ENCODE measurements at places on chromosomes 4 and X.

DNA sequence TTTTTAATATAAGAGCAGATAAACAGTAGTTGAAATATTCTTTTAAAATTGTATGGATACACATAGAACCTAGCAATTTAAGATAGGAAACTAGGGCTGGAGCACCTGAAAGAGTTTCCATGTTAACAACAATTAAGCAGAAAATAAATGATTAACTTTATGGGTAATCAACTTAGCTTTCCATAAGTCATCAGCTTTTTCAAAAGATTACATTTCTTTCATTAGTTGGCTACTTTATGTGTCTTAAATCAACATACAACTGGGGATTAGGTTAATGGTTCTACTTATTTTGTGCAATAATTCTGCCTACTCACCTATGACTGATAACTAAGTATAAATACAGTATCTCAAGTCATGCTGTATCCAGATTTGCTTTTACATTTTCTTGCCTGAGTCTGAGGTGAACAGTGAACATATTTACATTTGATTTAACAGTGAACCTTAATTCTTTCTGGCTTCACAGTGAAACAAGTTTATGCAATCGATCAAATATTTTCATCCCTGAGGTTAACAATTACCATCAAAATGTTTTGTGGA is at the start of gene ANXA10:
ANXA10 (plus strand) TSS at position 362 of the 537 bp plus-strand sequence; CDS start at position 526, 164 bp downstream.
- no peak for DNase-seq

DNA sequence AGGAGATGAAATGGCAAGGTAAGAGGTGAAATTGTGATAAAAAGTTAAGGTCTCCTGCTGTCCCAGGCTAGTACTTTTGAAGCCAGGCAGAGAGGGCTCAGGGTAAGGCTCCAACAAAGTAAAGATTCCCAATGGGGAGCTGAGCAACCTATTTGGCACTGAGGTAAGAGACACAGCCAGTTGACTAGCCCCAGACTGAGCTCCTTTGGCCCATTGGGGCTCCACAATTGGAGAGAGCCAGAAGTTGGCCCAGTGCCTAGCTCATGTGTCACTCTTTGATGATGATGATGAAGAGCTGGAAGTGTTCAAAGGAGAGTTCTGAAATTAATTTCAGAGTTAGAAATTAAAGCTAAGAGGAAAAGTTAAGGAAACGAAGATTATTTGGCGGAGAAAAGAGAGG is 94.6 kb downstream of the RLIM start:
- no peak for DNase-seq

- DNase-seq: no peak
Observed at GRCh38 chrX:69162361-69162865, 2.8 kb downstream of the PJA1 start.

GRCh38 chr4:111596491-111596890 is 548.8 kb upstream of the FAM241A start:
- no peak for DNase-seq

DNA sequence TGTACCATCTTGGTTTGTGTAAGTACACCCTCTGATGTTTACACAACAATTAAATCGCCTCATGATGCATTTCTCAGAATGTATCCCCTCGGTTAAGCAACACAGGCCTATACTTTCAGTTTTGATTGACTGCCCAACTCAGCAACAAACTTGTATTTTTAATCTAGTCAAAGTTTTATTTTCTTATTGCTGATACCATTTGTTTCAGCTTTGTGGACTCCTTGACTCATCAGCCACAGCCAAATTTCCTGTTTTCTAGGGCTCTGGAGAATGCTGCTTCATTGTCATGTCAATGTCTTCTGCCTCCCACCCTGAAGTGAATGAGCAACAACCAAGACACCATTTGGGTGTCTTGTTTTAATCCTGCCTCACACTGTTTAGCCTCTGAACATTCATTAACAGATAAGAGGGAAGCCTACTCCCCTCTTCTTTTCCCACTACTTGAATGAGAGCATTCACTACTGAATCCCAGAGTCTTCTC is 14.0 kb downstream of the BBS12 start:
- DNase-seq: no peak

DNA sequence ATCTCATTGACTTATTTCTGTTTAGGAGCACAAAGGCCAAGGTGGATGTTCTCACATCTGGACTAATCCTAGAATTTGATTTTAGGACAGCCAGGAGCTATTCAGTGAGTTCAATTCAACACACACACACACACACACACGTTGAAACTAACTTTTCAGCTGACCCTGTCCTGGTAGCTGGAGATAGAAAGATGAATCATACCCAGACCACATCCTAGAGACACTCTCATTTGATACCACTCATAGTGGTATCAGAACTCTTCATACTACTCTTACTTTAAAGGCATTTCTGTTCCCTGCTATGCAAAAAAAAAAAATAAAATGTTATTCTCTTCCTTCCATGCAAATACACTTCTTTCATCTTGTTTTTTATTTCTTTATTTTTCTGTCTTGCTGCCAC is 36.7 kb downstream of the KLF8 start:
- no peak for DNase-seq

DNA sequence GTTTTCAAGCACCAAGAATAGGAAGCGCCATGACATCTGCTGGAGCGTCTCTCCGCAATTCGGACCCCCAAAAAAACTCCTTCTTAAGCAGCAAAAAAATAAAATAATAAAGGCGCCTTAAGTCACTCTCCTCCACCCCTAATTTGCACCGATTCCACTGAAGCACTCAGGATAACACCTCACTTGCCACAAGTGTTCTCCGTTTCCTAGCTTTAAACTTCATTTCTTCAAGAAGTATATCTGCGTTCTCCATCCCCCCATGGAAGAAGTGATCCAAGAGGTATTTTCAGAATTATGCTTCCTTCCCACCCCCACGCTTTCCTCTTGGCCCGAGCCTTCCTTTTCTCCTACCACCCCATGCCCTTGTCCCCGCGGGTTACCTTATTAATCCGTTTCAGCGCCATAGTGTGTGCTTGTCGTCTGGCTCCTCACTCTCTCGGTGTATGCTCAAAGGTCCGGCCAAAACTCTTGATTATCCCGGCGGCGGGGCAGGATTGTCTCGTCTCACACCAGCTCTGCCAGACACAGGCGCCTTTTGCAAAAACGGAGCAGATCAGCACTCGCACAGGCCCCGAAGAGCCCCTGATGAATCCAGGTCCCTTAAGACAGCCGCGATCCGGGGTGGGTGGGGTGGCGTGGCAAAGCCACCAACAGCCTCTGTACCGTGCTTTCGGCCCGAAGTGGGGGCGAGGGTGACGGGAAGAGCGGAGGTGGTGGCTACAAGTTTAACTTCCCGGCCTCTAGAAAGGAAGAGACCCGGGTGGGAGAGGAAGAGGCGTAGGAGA is 1.1 kb downstream of the UBE2D3 start:
- no peak for DNase-seq

- no peak for DNase-seq
Observed at GRCh38 chrX:15761564-15762191, 23.6 kb downstream of the CA5B start.

DNA sequence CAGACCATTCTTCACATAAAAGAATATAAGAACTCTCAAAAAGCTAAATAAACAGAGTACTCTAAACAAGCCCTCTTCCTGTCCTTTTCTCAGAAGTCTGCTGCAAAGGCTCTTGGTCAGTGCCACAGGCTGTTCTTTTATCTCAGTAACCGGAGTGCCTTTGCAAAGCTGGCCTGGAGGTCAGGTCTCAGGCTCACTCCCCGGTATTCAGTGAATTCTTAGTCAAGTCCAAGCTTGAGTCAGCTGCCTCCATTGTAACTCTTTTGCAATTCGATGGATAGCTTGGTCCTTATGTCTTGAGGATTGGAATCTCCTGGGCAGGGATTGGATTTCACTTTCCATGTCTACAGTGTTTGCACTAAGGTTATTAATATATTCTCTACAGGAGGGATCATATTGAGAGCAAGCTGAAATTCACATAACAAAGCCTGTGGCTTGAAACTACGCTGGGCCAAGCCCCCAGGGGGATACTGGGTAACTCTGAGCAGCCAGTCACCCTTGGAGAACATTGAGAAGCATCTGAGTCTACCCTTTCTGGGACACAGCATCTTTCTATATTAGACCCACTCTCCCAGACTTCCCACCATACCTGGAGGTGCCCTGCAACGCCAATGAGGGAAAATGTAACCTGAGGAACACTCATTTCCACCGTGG is 10.0 kb upstream of the HS6ST2 start:
- no peak for DNase-seq

- no peak for DNase-seq
Observed at GRCh38 chrX:77875372-77875771, 19.9 kb downstream of the MAGT1 start.

- DNase-seq: no peak
Observed at GRCh38 chrX:41265615-41266014, 68.3 kb upstream of the DDX3X start.

DNA sequence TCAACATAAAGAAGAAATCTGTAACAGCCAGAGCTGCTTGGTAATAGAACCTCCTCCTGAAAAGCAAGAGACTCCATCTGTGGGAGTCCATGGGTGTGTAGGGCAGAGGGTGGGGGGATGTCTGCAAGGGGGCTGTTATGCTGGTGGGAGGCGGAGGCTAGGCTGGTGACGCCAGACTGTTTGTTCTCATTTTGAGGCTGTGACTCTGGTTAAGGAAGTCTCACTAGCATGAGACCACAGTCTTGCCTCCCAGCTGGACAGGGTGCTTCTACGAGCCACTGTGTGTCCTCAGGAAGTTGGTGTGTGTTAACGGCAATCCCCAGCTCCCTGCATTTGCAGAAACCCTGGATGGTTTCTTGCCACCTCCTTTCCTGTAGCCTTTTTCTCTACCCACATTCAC is 79.8 kb downstream of the NSUN7 start:
- no peak for DNase-seq

- DNase-seq: no peak
Observed at GRCh38 chrX:32480019-32480418, 731.3 kb downstream of the DMD start.

GRCh38 chr4:146063143-146063542 is 112.4 kb upstream of the LSM6 start:
- DNase-seq: no peak

DNA sequence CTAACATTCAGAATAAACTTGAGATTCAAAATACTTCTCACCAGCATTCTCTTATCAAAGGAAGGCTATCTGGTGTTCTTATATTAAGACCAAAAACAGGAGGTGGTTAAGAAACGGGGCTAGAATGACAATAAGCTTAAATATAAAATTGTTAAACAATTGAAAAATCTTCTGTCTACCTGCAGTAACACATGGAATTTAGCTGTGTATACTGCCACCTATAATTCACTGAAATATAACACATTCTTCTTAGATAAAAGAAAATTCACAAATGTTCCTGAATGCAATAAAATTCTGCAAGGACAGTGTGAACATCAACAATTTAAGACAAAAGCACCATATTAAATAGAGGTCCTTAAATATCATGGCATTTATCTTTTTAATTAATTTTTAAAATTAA is 11.5 kb upstream of the PCDH10 start:
- no peak for DNase-seq

- DNase-seq: no peak
Observed at GRCh38 chrX:40097504-40098263, at the start of gene BCOR. BCOR (minus strand) TSS chrX:40097958; CDS start chrX:40077929, 20,029 bp downstream.

GRCh38 chr4:182684796-182685195 is 232.4 kb downstream of the DCTD start:
- no peak for DNase-seq

DNA sequence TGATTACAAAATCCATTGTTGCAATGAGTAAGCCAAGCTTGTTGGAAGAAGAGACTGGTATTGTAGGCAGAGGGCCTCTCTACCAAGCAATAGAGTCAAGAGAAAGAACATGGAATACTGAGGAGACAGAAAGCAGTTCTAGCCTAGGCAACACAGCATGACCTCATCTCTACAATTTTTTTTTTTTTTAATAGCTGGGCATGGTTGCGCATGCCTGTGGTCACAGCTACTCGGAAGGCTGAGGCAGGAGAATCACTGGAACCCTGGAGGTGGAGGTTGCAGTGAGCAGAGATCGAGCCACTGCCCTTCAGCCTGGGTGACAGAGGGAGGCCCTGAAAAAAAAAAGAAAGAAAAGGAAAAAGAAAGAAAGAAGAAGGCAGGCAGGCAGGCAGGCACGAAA is 11.7 kb upstream of the ZBTB33 start:
- no peak for DNase-seq

GRCh38 chr4:4461850-4462249 is 74.9 kb downstream of the NSG1 start:
- DNase-seq: no peak

DNA sequence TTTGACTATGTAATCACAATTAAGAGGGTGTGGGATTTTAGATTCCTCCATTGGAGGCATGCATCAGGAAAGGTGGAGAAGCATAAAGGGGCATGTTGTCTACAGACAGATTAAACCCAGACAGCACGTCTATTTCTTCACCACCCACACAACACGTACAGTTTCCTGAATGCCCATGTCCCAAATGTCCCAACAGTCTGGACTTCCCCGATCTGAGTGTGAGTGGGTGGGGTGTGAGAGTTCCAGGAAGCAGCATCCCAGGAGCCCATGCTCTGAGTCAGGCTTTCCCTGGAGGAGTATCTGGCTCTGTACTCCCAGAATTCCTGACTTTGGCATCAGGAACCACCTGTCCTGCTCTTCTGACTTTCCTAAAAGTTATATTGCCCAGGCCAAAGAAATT is 30.8 kb upstream of the NDP start:
- no peak for DNase-seq

GRCh38 chr4:2357821-2358745 is 60.4 kb downstream of the ZFYVE28 start:
- DNase-seq: no peak

GRCh38 chr4:159191989-159192388 is 89.1 kb downstream of the RAPGEF2 start:
- no peak for DNase-seq

GRCh38 chr4:15779306-15779705 is 1.2 kb downstream of the CD38 start:
- peak; percentile 43 for DNase-seq

DNA sequence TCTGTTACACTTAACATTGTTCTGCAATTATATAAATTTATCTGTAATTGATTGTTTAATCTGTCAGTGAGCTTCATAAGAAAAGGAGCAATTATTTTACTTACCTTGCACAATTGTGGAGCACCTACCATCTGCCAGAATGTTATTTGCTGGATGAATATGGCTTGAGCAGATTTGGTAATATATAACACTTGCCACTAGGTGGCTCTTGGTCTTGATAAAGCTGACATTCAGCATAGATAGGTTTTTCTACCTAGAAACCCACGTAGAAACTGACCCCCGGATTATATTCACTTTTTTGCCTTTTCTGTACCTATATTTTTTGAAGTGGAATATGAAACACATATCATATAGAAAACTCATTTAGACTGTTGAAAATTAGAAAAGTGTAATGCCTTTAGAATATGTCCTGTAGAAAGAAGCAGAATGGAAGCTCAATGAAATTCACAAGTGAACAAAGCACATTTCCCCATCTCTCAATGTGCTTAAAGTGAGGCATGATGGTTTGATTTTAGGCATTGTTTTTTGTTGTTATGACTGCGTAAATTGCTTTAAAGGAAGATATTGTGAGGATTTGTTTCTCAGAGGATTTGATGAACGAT is 9.5 kb downstream of the RBPJ start:
- DNase-seq: no peak

- no peak for DNase-seq
Observed at GRCh38 chr4:168713253-168713652, 216.4 kb downstream of the PALLD start.
